ENCODE measurements at places on chromosomes 11 and 22. TPM values are rescaled to one million over a fixed set of nuclear protein-coding genes. Genes with fewer than 3 reads are reported as not detected.

The PKNOX2 gene
- 27.6 TPM for polyA plus RNA-seq

- peak; percentile 86 for DNase-seq
Measured at GRCh38 chr22:24433828-24434470, 6.5 kb downstream of the ADORA2A start.

GRCh38 chr11:12271826-12272366 is 105.5 kb upstream of the PARVA start:
- DNase-seq = no peak

DNA sequence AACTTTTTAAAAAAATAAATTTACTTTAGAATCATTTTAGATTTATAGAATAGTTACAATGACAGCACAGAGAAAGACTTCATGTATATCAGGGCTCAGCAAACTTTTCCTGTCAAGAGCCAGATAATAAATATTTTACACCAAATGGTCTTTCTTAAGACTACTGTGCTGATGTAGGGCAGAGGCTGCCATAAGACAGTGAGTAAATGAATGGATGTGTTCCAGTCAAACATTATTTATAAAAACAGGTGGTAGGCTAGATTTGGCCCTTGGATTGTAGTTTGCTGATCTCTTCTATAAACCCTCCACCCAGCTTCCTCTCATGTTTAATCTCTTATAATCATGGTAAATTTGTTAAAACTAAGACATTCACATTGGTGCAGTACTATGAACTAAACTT is 33.0 kb downstream of the CECR2 start:
- no peak for DNase-seq

GRCh38 chr22:43441751-43442150 is 29.9 kb downstream of the MPPED1 start:
- DNase-seq = no peak

DNA sequence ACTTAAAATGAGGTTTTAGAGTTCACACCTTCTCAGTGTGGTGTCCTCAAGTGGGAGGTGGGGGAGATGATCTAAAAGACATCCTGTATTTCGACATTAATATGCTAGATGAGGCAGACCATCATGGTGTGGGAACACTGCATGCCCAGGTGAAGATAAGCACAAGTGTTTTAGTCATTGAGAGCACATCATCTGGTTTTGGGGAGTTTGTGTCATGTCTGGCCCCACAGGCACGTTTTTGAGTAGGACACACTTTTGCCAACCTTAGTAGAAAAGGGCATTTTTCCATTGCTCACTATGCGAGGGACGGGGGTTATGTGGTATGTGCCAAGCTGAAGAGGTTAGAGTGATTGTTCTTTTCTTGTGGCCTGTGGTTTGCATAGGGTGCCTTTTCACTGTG is 189.3 kb downstream of the DBX1 start:
- DNase-seq = no peak

All from forelimb muscle (tissue), 1 donor.